ENCODE measurements at places on chromosomes 3 and 15.

DNA sequence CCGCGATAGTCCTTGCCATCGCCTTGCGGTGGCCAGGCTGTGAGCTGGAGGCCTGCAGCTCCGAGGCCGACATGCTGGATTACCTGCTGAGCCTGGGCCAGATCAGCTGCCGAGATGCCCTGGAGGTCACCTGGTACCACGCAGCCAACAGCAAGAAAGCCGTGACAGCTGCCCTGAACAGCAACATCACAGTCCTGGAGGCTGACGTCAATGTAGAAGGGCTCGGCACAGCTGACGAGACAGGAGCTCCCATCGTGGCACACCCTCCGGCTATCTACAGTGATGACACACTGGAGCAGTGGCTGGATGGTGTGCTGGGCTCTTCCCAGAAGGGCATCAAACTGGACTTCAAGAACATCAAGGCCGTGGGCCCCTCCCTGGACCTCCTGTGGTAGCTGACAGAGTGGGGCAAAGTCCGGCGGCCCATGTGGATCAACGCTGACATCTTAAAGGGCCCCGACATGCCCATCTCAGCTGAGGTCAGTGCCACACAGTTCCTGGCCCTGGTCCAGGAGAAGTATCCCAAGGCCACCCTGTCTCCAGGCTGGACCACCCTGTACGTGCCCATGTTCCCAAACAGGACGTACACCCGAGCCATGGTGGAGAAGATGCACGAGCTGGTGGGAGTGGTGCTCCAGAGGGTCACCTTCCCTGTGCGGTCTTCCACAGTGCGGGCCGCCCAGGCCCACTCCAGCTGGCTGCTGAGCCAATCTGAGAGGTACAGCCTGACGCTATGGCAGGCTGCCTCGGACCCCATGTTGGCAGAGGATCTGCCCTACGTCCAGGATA is 70.2 kb downstream of the FAM43A start:
- no peak for DNase-seq

DNA sequence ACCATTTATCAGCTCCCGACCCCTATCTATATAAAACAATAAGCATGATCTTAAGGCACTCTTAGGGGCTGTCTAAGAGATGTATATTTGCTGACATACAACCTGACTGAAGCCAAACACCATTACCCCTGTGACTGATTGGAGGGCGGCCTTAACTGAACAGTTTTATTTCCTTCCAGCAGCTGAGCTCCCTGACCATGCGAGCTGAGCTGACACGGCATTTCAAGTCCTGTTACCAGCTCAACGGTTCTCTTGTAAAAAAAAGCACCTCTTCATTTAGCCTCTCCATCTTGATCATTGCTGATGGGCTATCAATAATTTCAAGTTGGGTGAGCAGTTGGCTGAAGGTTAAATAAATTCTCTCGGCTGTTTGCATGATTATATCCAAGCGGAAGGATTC is 33.4 kb upstream of the BNIP2 start:
- no peak for DNase-seq

GRCh38 chr3:13372656-13373055 is 47.5 kb downstream of the NUP210 start:
- no peak for DNase-seq

DNA sequence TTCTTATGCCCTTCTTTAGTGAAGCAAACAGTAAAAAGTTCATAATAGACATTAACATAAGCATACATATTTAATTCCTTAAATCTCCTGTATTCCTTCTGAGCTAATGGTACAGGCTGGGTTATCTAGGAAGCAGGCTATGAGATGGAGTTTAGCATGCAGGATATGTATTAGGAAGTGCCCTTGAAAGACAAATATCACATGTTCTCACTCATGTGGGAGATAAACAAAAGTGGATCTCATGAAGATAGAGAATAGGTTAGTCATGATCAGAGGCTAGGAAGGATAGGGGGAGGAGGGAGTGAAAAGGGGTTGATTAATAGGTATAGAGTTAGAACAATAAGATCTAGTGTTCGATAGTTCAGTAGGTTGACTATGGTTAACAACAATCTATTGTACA is 105.4 kb downstream of the CLASP2 start:
- DNase-seq = no peak

DNA sequence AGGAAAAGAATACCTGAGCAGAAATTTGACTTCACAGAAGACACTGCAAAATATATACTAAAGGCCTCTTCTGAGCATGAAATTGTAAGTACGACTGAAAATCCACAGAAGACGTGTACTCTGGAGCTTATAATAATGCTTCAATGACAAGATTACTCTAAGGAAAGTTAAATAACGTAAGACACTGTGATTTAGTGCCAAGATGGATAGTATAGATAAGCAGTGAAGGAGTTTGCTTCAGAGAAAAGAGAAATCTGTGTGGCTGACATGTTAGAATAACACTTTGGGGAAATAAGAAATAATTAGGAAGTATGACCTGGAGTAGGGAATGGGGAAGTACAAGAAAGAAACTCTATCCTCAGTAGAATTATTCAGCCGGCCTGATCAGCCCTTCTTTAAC is 28.9 kb downstream of the ALDH1A2 start:
- no peak for DNase-seq

GRCh38 chr15:100202309-100202960 is 139.3 kb downstream of the ADAMTS17 start:
- DNase-seq = no peak

DNA sequence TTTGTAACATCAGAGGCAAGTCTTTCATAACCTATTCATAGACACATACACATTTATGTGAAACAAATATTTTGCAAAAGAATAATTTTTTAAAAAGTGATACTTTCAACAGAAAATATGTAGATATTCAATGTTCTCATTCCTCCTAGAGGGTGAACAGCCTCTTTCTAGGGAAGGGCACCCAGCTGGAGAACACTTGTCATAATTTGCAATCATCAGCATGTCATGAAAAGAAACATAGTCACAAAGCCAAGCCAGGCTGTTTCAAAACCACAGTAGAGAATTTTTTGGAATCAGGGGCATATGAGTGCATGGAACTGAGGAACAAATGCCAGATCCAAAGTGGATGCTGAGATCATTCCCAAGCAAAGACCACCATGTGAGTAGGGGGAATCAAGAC is 406.9 kb upstream of the ADAMTS9 start:
- no peak for DNase-seq

DNA sequence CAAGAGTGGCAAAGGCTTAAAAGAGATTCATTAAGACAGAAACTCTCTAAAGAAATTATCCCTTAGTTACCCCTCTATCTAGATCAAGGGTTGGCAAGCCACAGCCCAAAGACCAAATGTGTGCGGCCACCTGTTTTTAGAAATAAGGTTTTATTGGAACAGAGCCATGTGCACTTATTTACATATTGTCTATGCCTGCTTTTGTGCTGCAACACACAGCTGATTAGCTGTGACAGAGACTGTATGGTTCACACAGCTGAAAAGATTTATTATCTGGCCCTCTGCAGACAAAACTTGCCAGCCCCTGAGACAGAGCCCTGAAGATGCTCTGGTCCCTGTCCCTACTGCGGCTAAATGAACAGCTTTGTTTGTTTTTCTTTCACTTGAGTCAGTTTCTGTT is 88.1 kb downstream of the ADAMTS9 start:
- no peak for DNase-seq

- DNase-seq = no peak
Measured at GRCh38 chr15:89504166-89504565, 7.8 kb upstream of the RHCG start.

- DNase-seq = no peak
Measured at GRCh38 chr3:100063929-100064461, 50.3 kb downstream of the FILIP1L start.

DNA sequence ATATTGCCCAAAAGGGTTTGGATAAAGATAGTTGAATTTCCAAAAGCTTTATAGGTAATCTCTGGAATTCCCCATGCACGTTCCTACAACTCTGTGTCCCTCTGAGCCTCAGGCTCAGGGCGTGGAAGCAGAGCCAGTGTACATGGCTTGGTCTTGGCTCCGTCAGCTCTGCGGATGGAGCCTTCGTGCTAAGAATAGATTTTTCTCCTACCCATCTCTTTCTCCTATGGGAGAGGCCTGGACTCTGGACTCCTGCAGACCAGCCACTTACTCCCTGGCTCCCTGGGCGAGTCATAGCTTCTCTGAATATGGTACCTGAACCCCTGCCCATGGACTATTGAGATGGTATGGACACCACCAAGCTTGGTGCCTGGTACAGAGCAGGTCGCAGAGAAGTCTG is 99.9 kb downstream of the EEFSEC start:
- DNase-seq = no peak

- DNase-seq = no peak
Measured at GRCh38 chr3:126956866-126957650, 25.9 kb upstream of the PLXNA1 start.

DNA sequence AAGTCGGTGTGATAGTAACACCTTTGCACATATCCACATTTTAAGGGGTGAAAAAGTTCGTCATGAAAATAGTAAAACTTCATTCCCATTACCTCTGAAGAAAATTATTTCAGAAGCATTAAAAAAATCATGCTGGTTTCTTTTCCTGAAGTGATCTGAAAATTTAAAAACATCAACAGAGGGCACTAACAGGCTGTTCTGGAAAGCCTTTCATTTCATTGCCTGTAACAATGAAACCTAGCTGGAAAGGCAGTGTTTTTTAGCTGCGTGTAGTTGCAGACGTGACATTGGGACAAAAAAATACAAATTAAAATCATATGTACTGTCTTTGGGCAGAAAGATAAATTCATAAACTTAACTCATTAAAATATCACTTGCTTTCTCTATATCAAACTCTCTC is 993.8 kb downstream of the GBE1 start:
- DNase-seq = no peak

- no peak for DNase-seq
Measured at GRCh38 chr15:78242128-78242527, 7.8 kb upstream of the ACSBG1 start.

GRCh38 chr3:194537732-194538247 is 51.0 kb upstream of the ATP13A3 start:
- no peak for DNase-seq

DNA sequence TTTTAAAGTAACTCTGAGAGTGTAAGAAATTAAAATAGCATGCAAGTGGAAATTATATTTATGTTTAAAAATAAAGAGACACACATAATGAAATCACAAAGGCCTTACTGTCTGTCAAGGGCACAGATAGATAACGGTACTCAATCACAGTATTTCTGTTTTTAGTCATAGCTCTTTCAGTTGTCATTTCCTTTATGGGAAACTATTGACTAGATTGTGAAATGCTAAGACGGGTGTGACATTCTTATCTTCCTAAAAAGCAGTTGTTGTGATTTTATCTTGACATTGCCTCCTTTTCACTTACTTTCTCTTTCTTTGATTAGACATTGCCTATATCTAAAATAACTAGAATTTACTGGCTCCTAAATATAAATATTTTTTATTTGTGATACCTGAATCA is 100.1 kb upstream of the PLSCR5 start:
- DNase-seq = no peak

- DNase-seq = no peak
Measured at GRCh38 chr3:7733933-7734332, 767.7 kb upstream of the LMCD1 start.

DNA sequence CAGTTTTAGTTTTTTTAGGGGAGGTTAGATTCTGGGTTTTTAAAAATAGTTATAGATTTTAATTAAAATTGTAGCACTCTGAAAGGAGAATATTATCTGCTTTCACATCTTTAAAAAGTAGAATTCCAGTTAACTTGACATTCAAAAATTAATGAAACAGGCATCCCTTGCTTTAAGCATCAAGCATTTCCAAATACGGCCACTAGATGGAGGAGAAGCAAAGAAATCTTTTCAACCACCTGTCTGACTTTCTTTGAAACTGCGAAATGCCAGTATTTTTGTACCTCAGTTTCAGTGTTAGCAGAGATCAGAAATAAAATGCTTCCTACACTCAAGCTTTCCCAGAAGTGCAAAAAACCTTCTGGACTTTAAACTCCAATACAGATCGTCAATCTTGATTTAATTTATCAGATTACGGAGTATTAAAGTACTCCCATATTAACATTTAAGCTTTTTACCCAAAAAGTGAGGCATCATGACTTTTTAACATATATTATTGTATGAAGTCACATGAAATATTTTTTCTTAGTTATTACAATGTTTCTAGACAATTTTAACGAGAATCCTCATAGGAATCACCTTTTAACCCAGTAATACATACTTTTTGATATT is 153.3 kb downstream of the P3H2 start:
- no peak for DNase-seq

DNA sequence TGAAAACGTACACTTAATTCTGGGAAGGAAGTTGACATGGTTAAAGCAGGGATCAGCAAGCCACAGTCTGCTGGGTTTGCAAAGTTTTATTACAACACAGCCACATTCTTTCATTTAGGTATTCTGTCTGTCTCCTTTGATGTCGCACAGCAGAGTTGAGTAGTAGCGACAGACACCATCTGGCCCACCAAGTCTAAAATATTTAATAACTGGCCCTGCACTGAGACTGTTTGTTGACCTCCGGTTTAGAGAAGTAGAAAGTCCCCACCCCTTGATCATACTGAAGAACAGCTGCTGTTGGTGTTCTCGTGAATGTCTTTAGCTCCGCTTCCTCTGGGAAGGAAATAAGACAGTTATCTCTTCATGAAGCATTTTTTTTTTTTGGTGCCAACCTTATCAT is 66.2 kb downstream of the MCTP2 start:
- DNase-seq = no peak

GRCh38 chr15:31222773-31223341 is 103.8 kb upstream of the KLF13 start:
- no peak for DNase-seq
